NCI-H524 treated with DMSO at 0.1 percent for 48 hours (cell line): ENCODE measurements at places on chromosomes 5 and 9.

DNA sequence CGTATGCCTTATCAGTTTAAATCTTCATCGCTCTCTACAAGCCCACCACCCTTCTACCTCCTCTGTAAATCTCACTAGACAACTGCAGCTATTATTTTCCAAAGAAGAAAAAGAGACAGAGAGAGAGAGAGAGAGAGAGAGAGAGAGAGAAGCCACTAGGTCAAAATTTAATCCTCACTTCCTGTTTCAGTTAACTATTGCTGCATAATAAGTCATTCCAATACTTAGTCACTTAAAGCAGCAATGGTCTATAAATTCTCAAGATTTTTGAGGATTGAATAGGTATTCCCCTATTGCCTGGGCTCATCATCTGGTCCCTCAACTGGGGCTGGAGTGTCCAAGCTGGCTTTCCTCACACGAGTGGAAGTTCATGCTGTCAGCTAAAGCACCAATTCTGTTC is 68.8 kb downstream of the ITGA1 start:
- no peak for DNase-seq

- no peak for DNase-seq
These were observed 44.8 kb downstream of the ZNF618 start for GRCh38 chr9:113920872-113921271.

DNA sequence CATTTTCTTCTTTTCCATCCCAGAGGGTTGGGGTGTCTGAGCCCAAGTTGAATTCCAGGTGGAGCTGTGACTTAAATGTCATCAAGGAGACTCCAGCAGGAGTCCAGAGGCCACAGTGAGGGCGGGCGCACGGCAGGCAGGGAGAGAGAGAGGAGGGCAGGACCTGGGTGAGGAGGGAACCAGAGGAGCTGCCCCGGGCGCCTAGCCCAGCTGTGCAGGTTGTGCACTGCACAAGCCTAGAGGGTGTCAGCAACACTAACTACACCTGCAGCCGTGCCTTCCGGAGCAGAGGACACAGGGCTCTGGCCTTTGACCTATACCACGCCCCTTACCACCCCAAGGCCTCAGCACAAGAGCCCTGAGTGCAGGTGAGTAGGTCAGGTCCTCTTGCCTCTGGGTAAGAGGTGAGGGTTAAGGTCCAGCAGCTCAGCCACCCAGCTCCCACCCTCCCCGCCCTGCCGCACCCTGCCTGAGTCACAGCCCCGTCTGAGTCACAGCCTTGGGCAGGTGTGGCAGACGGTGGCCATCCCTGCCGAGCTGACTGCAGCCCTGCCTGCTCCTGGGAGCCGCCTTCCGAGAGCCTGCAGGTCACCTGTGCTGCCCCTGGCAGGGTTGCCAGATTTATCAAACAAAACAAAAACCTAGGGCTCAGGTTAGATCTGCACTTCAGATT is 6.4 kb upstream of the AGPAT2 start:
- DNase-seq, result no peak

GRCh38 chr5:176646049-176646706 is 1.1 kb upstream of the TSPAN17 start:
- no peak for DNase-seq

- DNase-seq, result no peak
These were observed 455.7 kb upstream of the TLE4 start for GRCh38 chr9:79116041-79116440.

DNA sequence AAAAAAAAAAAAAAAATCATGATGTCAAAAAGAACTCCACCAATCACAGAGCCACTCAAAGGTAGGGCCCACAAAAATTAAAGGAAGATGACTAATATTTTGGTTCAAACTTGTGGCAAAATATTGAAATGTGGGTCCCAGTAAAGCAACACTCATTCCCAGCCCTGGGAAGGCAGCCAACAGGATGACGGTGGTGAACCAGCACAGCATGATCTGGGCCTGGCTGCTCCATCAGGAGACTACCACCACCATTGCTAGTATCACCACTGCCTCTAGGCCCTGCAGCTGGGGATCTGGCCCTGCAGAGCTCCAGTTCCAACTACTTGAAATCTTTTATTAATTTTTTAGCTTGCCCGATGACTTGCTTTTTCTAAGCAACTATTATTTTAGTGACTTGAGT is 206.8 kb upstream of the ITGA1 start:
- no peak for DNase-seq

GRCh38 chr5:103224118-103224893 is 34.3 kb upstream of the MACIR start:
- no peak for DNase-seq

GRCh38 chr9:110842169-110842568 is 173.6 kb downstream of the MUSK start:
- DNase-seq, result no peak

DNA sequence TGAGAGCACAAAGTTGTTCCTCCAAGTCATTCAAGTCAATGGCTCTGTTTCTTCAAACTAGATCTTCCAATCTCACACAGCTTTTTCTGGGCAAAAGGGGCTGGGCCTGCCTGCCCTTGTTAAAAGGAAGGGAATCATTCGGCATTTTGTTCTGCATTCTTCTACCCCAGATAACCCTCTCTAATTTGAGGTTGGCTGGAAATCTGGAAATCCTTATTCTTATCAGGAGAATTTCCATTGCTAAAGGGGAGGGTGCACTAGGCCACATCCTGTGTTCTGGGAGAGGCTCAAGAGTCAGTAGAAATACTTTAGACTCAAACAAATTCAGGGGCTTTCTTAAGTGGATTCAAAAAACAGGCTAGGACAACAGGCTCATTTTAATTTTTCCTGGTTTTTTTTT is 384.7 kb upstream of the ZNF462 start:
- no peak for DNase-seq

- DNase-seq, result no peak
These were observed 24.3 kb upstream of the TUSC1 start for GRCh38 chr9:25702536-25702935.

- no peak for DNase-seq
These were observed 234.4 kb downstream of the MAST4 start for GRCh38 chr5:66830636-66831035.

DNA sequence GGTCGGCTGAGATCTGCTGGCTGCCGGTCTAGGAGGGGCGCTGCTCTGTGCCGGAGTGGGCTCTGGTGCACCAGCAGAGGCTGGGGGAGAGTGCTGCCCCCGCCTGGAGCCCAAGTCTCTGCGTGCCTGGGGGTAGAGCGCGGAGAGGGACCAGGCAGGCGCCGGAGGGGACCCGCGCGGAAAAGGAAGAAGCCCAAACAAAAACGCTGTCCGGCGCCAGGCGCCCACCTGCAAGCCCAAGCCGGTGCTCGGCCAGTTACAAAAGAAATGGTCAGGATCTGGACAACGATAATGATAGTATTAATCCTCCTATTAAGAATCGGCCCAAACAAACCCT is 571 bp upstream of the S1PR3 start:
- no peak for DNase-seq

DNA sequence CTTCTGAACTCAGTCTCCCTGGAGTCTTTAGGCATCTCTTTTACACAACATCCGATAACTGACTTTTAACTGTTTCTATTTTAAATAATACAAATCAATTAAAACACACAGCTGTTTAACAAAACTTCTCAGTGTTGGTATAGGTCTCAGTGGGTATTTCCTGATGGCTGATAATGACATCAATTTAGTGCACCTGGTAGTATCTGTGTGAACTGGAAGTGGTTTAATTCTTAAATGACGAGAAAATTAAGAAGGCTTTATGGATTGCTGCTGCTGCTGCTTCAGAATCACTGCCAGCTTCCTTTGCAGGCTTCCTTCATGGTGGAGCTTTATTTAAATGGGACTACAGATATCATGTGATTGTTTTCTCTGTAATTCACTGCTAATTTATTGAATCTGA is 92.3 kb downstream of the RPS23 start:
- DNase-seq, result no peak

- peak; percentile 19 for DNase-seq
These were observed at the start of gene CRB2 for GRCh38 chr9:123355761-123356431. Gene CRB2, plus strand, starts transcription at chr9:123356197. Its CDS starts 64 bp downstream, at chr9:123356261.

GRCh38 chr9:133235549-133236222 is 26.6 kb upstream of the OBP2B start:
- DNase-seq, result no peak
